ENCODE measurements at places on chromosomes 3 and 15. TPM values are rescaled to one million over a fixed set of nuclear protein-coding genes. Genes with fewer than 3 reads are reported as not detected.

DNA sequence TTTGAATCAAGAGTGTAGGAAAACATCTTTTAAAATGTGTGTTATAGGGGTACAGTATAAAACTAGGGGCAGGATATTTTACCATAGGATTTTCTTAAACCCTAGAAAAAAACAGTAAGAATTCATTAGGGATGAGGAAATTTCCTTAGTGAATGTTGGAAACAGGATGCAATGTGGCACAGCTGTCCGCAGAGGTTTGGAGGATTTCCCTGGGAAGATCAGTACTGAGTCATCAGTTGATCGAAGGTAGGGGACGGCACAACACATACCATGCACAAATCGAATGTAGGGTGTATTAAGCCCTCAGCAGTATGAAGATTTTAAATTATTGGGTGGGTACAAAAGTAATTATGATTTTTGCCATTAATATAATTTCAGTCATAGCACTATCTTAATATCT is 49.9 kb downstream of the FNDC3B start:
- DNase-seq: no peak

DNA sequence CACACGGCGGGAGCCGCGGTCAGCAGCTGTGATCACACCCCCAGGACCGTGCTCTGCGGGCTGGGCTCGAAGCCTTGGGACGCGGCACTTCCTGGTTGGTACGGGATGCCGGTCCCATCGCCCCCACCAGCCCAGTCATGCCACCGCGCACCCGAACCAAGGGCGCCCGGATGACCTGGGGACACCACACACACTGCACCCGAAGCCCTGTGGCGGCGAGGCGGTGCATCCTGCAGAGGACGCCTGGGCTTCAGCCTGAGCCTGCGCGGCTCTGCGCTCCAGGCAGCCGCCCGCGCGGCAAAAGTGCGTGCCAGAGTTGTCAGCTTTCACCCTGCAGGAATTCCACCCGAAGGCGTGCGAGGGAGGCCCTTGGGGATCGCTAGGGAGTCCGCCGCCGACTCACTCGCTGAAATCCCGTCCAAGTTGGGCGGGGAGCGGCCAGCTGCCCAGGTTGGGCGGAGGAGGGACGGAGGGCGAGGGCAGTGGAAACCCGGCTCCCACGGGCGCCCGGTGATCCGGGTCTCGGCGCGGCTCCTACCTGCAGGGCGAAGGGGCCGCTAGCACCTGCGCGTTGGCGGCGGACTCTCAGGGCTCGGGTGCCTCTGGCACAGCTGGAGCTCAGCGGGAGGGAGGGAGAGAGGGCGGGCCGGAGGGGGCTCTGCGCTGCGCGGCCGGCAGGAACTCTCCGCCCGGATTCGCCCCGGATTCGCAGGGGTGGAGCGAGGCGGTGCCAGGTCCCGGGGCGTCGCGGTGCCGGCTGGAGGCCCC is at the start of gene PLD1:
Gene PLD1 (minus strand): TSS at position 623 of the 768 bp plus-strand sequence. CDS start 72,432 bp downstream, outside the sequence.
- DNase-seq: peak; percentile 65

GRCh38 chr15:65326818-65327217 is 22.3 kb downstream of the RNU5B-1 start:
- DNase-seq: no peak

- no peak for DNase-seq
Measured at GRCh38 chr3:41364736-41365135, 165.4 kb downstream of the CTNNB1 start.

DNA sequence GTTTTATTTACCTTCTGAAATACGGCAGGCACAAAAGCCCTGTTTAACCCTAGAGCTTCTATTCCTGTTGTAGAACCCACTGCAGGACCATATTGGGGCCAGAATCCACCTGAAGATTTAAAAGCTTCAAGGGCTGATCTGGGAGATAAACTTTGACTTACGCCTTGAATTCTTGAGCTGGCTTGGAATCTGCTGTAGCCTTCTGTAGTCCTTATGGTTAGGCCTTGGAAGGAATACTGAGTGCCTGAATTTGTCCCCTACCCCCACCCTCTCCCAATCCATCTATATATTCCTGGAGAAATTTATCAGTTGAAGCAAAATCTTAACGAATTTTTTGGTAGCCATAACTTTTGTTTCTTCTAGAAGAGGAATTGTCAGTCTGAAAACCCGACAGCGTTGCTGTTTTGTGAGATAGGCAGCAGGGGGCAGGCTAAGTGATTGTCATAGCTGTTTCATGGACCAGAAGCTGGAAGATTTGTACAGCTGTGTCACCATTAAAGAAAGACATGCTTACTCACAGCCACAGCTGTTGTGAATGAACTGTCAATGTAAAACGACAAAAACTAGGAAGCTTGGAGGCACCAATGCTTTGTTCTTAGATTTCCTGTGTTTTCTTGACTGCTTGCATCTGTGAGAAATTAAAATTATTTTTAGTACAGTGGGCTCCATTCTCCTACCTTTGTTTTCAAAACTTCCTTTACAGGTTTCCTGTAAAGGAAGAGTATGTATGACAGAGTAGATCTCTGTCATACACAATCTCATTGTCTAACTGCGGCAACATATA is 12.8 kb downstream of the LXN start:
- peak; percentile 74 for DNase-seq

DNA sequence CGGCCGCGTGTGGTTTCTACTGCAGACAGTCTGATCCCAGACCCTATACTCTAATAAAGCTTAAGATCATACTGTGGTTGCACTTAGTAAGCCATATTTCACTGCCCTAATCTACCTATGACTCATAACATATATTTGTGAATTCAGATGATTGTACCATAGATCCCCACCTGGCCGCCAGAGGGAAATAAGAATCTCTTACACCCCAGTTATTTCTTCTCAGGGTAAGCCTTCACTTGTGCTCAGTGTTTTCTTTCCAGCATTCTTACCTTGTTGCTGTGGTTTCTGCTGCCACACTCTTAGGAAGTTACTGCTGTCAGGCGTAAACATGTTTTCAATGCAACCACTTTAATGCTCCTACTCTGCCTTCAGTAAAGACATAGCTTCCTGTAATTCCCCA is 105.9 kb downstream of the B3GALNT1 start:
- DNase-seq: no peak

DNA sequence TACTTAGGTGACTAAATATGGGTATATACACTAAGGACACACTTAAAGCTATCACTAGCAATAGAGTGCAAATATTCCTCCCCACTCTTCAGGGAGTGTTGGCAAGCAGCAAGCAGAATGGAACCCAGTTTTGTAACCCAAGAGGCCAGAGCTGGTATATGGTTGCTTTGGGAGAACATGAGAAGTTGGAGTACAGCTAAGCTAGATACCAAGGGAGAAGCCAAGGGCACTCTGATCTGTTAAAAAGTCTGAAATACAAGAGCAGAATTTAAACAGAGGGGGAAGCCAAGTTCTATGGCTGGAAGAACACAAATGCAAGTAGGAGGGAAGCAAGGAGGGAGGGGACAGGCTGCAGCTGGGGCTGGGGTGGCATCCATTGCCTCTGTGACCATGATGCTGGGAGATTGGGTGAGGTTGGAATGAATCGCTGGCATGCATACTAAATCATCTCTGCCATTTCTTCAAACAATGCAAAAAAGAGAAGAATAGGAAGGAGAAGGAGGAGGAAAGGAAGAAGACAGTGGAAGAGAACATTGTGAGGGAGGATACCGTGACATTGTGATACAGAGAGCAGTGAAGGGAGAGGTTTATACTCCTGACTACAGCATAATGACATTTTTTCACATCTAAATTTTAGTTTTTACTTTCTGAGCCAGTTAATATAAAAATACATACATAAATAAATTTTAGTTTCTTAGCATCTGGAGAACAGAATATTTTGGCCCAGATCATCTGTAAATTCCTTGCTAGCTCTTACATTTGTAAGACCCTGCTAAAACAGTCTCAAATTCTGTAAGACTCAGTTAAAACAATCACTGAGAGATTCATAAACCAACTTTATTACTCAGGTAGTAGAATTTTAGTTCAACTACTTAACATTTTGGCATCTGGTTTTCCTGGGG is 9.0 kb upstream of the ANXA2 start:
- no peak for DNase-seq

GRCh38 chr3:42581400-42581708 is 413 bp downstream of the SEC22C start:
- no peak for DNase-seq

GRCh38 chr15:33242669-33243191 is 48.2 kb upstream of the FMN1 start:
- DNase-seq: no peak

GRCh38 chr3:116701070-116701469 is 8.5 kb upstream of the TUSC7 start:
- DNase-seq: no peak

- DNase-seq: no peak
Measured at GRCh38 chr3:22318325-22318724, 567.3 kb upstream of the ZNF385D start.

GRCh38 chr15:70283511-70283910 is 185.8 kb upstream of the TLE3 start:
- DNase-seq: no peak

DNA sequence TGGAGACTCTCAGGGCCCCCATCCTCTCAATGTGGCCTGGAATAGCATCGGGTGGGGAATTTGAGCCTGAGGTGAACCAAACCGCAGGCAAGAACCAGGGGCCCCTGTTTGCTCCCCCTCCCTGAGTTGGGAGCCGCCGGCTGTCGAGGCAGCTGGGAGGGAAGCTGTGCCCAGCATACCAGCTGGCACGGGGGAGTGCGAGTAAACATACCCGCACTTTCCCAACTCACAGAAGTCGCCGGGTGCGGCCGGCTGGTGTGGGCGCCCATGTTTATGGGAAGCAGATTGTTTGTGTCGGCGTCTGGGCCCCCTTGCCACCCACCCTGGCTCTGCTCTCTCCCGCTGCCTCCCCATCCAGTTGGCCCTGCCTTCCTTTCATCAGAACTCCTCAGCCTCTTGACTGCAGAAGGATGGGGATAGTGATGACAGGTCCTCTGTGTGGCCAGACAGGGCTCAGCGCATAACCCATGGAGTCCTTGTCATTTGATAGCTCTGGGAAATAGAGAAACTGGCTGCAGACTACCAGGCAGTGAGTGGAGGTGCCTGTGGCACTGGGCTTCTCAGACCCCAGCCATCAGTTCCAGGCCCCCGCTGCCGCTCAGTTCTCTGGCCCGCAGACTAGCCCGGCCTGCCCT is 60.4 kb downstream of the CACNA2D2 start:
- no peak for DNase-seq

DNA sequence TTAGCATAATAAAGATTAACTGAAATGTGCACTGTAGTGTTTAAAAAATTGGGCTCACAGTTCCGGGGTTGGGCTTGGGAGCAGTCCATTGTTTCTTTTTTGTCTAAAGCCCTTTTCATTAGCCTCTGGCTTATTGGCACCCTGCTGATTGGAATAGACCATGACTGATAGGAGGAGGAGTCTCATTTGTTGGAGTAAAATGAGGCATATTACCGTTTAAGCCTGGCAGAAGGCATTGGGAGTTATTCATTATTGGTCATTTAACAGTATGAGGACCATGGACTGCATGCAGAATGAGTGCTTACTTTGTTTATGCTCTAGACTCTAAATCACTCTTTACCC is 139.0 kb upstream of the CGNL1 start:
- DNase-seq: no peak

GRCh38 chr15:91521996-91522395 is 331.5 kb upstream of the SLCO3A1 start:
- DNase-seq: no peak

PFN2 gene
- 4.5 TPM for total RNA-seq

SLCO2A1 gene
- not detected for total RNA-seq

LRRIQ4 gene
- not detected for total RNA-seq

ARNT2 gene
- total RNA-seq: 0.14 TPM

TEX9 gene
- 1.1 TPM for total RNA-seq

MUC4 gene
- total RNA-seq: not detected

ANP32A gene
- 245 TPM for total RNA-seq

GUCA1C gene
- total RNA-seq: not detected

SLC24A5 gene
- not detected for total RNA-seq
